ENCODE measurements at places on chromosomes 2 and 18.

GRCh38 chr2:238053191-238053776 lies 7.5 kb upstream of the SCLY start:
- DNase-seq = no peak

- DNase-seq = no peak
Measured at GRCh38 chr2:234165421-234165820, 114.9 kb downstream of the SPP2 start.

DNA sequence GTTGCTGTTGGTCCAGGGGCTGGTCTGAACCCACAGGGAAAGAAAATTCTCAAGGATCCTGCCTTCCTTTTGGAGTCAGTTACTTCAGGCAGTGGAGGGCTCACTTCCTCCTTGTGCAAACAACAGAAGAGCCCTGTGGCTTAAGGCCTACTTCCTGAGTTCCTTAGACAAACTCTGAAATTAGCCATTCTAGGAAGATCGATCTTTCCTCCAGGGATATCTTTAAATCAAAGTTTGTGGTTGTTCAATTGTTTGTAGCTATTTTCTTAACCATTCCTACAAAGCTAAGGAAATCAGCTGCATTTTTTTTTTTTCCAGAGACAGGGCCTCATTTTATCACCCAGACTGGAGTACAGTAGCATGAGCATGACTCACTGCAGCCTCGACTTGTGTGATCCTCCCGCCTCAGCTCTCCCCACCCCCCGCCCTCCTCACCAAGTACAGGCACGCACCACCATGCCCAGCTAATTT lies 156.0 kb downstream of the TANC1 start:
- DNase-seq = no peak

DNA sequence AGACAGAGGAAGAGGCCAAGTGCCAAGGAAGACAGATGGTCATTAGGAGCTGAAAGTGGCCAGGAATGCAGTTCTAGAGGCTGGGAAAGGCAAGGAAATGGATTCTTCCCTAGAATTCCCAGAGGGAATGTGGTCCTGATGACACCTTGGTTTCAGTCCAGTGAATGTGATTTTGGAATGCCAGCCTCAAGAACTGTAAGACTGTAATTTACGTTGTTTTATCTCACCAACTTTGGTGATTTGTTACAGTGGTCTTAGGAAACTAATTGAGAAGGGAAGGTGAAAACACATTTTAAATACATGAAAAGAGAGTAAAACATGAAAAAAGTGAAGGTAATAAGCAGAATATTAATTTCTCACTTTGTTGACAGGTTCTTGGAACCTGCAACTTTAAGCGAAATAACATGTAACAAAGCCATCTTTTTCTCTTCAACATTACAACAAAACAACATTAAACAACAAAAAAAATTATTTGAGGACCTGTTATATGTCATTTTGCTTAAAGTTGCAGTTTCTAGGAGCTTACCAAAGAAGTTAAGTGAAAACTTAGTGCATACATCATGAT lies 370.2 kb downstream of the METTL4 start:
- DNase-seq = no peak

DNA sequence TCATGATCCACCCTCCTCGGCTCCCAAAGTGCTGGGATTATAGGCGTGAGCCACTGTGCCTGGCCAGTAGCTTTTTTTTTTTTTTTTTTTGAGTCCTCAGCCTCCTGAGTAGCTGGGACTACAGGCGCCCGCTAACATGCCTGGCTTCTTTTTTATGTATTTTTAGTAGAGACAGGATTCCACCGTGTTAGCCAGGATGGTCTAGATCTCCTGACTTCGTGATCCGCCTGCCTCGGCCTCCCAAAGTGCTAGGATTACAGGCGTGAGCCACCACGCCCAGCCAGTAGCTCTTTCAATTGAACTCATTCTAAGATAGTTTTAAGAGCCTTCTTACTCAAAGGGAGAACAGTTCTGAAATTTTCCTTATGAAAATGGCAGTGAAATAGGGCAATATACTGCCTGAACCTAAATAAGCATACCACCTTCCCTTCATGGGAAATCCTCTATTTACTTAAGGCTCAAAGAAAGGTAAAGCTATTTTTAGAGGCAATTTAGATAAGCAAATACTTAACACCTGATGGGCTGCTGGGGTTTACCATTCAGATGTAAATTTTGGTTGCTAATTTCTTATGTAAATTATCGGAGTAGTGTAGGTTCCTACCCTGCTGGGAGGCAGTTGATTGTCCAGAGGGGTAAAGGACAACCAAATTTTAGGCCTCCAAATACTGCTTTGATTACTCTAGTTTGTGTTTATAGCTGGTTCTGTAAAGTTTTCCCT lies 144.7 kb downstream of the GREB1L start:
- DNase-seq = no peak

- no peak for DNase-seq
Measured at GRCh38 chr18:23196119-23197007, 61.1 kb downstream of the CABLES1 start.

DNA sequence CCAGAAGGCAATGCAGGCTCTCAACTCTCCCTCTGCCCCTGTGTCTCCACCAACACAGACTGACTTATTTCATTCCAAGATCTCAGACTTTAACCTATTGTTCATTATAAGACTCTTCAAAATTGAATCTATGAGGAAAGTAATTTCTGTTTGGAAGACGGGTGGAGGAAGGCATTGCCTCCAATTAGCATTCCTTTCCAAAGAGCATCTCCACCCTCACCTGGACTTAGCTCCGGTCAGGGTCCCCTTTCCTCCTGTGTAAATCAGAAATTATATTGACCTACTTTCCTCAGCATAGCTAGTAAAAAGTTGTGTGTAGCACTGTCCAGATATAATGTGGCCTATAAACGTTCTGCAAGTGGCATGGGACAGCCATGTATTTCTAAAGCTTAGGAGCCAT lies 230.4 kb upstream of the ACVR2A start:
- DNase-seq = no peak

GRCh38 chr18:41553716-41554115 lies 401.3 kb upstream of the PIK3C3 start:
- DNase-seq = no peak

DNA sequence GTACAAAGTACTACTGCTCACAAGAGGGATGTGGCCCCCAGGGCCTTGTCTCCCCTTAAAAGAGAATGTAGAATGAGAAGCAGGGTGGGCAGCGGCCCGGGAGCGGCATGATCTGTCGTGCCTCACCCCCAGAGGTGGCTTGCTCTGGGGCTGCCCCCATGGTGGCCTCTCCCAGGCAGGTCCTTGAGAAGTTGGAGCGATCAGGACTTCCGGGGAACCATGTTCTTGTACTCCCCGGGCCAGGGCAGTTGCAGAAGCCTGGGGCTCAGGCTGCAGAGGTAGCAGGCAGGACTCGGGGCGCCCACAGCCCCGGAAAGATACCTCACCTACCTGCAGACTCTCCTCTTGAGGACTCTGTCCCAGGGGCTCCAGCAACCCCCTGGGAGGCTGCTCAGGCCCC lies 62.6 kb downstream of the CYP26B1 start:
- no peak for DNase-seq

DNA sequence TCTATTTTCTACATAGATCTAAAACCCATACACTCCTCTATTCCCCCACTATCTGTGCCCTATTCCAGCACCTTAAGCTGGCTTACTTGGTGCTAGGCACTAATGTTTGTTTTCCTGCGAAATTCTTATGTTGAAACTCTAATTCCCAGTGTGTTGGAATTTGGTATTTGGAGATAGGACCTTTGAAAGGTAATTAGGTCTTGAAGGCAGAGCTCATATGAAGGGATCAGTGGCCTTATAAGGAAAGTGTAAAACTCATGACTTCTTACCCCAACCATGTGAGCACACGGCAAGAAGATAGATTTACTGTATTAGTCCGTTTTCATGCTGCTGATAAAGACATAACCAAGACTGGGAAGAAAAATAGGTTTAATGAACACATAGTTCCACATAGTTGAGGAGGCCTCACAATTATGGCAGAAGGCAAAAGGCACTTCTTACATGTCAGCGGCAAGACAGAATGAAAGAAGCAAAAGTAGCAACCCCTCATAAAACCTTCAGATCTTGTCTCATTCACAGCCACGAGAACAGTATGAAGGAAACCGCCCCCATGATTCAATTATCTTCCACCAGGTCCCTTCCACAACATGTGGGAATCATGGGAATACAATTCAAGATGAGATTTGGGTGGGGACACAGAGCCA lies 10.5 kb upstream of the LRATD1 start:
- no peak for DNase-seq

DNA sequence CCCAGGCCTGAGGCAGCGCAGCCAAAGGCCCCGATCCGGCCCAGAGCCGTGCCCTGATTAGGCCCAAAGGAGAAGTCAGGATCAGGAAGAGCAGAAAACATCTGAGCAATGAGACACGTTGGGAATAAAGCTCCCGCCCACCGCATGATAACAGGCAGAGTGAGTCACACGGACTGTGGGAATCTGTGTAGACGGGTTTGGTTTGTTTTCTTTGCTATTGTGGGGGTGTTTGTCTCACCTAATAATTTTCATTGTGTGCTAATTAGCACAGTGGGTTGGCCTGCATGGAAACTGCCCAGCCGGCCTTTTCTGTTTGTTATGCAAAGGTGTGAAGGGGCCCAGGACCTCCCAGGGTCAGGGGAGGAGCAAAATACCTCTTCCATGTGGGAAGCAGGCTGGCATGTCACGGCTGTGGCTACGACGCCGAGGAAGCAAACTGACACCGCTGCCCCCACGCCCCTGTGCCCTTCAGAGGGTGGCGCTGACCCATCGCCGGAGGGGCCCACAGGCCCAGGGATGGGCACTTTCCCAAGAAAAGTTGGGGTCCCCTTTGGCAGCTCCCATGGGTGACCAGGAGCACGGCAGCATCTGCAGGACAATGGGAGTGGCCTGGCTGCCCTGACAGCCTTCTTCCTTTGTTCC lies 68.4 kb upstream of the CTDP1 start:
- no peak for DNase-seq

DNA sequence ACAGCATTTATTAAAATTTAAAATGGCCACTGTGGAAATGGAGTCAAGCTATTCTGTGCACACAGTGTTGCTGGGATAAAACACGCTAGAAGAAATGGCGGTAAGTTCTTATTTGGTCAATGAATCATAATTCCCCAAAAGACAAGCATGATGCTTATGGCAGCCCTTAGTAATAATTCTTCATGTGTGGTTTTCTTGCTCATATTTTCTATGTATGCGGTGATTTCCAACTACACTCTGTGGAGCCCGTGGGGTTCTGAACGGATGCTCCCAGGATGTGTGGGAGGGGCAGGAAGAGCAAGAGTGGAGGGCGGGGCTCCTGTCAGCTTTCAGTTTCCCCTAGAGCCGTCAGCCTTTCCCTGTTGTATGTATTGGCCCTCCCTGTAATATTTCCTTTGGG lies 91.7 kb upstream of the RMDN2 start:
- no peak for DNase-seq

- DNase-seq = no peak
Measured at GRCh38 chr2:146992466-146992865, 852.4 kb upstream of the ACVR2A start.

DNA sequence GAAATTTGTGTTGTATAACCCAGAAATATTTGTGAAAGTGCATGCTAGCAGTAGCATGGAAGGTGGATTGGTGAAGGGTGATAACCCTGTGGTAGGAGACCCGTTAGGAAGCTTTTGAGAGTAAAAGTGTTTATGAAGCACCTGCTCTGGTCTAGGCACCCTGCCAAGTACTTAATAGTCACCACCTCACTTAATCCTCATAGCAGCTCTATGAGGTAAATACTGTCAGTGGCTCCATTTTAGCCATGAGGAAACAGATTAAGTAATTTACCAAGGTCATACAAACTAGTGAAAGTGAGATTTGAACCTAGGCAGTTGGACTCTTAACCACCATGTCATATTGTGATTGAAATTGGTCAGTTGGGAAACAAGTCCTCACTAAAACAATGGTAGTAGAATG lies 66.8 kb downstream of the TET3 start:
- DNase-seq = no peak

DNA sequence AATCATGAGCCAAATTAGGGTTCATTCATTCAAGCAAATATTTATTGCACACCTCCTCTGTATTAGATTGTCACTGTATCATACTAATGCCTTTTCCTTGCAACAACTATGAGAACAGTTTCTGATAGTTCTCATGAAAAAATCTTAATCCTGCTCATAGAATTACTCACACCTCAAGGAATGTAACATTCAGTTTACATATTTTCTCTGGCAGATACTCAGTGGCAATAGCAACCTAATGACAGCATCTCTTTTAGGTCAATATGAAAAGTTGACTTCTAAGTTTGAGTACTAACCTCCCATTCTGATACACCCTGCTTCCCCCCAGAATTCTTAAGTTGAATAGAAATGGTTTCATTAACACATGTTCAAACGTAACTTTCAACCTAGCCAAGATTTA lies 132.0 kb downstream of the VWC2L start:
- DNase-seq = no peak

DNA sequence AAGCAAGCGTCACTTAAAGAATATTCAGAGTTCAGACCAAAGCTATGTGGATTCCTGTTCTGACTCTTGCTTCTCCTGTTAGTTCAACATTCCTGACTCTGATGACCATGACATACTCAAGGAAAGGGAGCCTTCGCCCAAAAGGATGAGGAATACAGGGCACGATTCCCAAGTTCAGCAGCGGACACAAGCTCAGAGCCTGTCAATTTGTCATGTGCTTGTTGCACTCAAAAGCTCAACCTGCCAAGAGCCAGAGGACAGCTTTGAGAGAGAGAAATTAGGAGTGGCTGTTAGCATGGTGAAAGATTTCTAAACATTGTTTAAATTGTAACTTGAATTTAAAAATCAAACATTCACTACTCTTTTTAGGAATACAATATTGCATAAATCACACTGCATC lies 33.3 kb downstream of the APLF start:
- DNase-seq = no peak

GRCh38 chr2:183937220-183937619 lies 661.1 kb upstream of the ZNF804A start:
- DNase-seq = no peak

- no peak for DNase-seq
Measured at GRCh38 chr2:143083636-143084035, 45.6 kb upstream of the ARHGAP15 start.
